ENCODE measurements at places on chromosomes 6 and 20. TPM values are rescaled to one million over a fixed set of nuclear protein-coding genes. Genes with fewer than 3 reads are reported as not detected.

DNA sequence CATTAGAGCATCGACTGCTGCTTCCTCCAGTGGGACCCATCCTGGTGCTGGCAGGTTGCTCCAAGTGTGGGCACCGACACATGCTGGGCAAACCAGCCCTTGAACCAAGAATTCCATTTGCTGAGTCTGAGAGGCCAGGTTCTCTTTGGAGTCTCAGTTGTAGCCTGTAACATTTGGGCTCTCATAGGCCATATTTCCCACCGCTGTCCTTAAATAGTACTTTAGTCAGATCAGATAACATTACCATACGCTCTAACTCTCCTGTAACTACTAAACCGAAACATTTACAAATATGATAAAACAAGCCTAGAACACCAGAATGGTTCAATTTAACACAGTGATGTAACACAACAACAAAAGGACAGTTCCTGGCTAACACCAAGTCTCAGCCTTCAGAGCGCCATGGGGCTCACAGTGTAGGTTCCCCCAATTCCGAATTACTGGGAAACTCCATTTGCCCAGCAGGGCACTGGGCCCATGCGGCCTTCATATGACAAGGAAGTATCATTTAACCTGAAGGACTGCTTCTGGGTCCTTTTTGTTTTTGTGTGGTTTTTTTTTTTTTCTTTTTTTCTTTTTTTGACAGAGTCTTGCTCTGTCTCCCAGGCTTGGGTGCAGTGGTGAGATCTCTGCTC, 28.4 kb upstream of the CD93 start:
- no peak for DNase-seq

DNA sequence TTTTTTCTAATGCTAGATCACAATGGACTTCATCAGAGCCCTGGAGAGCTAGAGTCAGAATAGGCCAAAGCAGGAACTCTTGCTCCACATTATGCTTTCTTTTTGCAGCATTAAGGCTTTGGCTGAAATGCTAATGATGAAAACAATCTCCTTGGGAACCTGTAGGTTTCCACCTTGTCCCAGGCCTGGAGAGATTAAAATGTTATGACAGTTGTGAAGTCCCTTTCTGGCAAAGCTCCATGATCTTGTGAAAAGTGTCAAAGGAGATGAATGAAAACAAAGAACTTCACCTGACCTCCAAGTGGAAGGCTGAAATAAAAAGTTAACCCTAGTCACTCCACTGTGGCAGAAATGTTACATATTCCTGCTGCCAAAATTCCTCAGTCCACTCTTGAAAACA, 64.0 kb upstream of the LRRC1 start:
- no peak for DNase-seq

GRCh38 chr20:31239139-31239538, 18.3 kb upstream of the DEFB115 start:
- no peak for DNase-seq

DNA sequence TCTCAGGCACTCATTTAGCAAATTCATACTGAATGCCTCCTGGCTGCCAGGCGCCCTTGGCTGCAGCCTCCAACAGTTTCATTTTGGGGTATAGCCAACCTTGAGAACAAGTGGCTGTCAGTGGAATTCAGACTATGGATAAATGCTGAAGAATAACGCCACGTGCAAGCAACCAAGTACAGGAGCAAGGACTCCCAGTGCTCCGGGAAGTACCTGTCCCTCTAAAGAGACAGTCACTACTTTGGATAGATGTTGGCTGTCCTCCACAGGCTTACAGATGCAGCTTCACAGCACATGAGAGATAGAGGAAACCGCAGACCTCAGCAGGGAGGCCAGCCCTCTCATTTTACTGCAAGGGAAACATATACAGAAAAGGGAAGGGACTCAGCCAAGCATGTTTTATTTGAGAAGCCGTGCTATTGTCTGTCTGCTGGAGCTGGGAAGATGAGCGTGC, 658.2 kb downstream of the PTPRT start:
- DNase-seq: no peak

- DNase-seq: no peak
These were observed 211.2 kb downstream of the C6orf118 start for GRCh38 chr6:165098165-165098564.

- DNase-seq: no peak
These were observed 75.1 kb downstream of the CDC40 start for GRCh38 chr6:110255211-110255750.

GRCh38 chr6:169863710-169864109, 112.3 kb downstream of the ERMARD start:
- no peak for DNase-seq

GRCh38 chr6:168299541-168300511, 19.8 kb downstream of the DACT2 start:
- DNase-seq: no peak

DNA sequence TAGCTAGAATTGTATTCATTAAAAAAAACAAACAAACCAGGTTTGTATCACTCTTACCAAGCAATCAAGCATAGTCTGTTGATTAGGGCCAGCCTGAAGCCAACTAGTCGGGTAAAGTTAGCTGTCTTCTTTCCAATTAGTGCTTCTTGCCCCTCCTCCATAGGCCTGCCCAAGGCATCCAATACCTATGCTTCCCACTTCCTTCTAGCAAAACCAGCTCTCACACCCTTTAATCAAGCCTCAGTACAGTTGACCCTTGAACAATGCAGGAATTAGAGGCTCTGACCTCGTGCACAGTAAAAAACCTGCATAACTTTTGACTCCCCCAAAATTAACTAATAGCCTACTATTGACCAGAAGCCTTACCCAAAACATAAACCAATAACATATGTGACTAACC, 119.1 kb upstream of the DTNBP1 start:
- DNase-seq: no peak

DNA sequence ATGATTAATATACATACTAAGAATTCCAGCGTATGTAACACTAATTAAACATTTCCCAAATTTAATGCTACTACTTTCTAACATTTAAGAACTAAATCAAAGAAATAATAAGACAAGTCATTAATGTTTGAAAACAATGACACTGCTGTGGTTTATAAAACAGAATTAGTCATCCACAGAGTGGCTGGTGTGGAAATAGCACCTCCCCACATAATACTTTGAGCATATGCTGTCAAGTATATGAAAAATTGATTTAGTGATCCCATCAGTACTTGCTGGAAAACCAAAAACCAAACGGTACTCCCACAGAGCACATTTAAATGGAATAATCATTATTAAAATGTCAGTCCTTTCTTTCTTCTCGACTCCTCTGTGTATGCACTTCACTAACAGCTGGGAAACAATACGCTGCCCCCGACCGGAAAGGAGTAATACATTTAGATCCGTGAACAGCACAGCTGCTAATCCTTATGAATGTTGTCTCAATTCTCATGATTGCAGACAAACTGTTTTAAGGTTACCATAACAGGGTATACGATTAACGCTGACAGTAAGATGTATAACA, 78.4 kb downstream of the PREP start:
- no peak for DNase-seq

- no peak for DNase-seq
These were observed 939 bp downstream of the DTNBP1 start for GRCh38 chr6:15661853-15662325.

- DNase-seq: no peak
These were observed 23.2 kb upstream of the TXNDC5 start for GRCh38 chr6:7933794-7934193.

DNA sequence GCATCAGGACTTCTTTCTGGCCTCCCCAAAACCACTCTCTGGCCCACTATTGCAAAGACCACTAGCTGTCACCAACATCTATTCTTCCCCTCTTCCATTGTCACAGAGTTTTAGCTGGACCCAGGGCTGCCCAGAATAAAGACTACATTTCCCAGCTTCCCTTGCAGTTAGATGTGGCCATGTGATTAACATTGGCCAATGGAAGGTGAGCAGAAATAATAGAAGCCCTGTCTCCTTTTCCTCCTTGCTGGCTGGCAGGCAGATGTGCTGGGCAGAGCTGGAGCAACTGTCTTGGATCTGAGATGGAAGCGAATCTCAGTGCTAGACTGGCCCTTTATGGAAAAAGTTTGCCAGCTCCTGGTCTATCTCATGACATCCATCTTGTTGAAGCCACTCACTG, 97.0 kb downstream of the KCNB1 start:
- DNase-seq: no peak

DNA sequence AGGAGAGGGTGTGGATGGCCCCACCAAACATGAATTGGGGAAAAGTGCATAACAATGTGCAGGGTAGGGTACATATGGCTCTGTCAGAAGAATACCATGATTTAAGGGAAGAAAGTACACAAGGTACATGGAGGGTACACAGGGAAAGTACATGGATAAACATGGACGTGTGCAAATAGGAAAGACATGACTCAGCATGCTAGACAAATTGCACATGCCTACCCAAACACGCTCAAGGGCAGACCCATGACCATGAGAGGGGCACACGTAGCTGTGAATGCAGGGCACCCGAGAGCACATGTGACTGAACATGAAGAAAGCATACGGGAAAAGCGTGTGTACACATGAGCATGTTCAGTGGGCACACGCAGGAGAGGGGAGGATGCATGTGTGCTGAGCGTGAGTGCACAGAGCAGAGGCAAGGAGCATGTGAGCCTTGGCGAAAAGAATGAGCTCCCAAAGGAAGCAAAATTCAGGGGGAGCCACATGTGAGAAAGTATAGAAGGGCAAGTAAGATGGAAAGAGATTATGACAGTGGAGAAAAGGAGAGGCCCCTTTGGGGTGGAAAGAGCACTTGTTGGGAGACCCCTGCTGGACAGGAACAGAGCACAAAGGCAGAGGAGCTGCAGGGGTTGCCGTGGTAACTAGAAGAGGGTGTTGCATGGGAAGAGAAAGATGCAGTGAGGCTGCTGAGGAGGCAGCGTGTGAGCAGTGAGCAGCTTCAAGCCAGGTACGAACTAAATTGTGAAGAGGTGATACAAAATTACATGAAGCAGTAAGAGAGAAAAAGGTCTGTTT, 17.8 kb downstream of the OR2H2 start:
- no peak for DNase-seq

DNA sequence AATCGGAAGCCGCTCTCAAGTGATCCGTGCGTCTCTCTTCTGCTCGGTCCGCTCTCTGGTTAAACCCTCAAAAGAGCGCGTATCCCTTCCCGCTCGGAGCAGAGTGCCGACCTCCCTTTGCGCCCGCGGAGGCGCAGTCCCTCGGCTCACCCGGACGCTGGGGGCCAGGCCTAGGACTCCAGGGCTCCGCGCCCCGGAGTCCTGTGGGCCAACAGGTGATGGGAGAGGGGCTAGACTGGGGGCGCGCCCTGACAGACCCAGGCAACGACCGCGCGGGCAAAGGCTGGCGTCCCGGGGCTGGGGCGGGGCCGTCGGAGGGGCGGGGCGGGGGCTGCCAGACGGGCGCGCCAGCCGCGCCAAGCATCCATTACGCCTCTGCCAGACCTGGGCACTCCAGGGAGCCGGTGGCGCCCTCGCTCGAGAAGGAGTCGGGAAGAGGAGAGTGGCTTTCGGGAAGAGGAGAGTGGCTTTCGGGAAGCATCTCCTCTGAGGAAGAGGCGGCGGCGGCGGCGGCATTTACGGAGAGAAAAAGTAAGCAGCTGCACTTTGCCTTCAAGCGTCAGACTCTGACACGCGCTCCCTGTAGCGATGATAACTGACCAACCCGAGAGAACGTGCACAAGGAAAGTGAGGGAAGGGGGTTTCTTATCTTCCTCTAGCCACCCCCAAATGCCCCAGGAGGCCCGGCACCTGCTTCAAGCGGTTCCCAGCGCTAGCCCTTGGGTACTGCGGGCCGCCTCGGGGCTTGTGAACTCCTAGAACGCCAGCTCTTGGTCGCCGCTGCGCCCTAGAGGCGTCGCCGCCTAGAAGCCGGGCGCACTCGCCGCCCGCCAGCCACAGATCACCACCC, 2.6 kb downstream of the EPHA7 start:
- no peak for DNase-seq

DNA sequence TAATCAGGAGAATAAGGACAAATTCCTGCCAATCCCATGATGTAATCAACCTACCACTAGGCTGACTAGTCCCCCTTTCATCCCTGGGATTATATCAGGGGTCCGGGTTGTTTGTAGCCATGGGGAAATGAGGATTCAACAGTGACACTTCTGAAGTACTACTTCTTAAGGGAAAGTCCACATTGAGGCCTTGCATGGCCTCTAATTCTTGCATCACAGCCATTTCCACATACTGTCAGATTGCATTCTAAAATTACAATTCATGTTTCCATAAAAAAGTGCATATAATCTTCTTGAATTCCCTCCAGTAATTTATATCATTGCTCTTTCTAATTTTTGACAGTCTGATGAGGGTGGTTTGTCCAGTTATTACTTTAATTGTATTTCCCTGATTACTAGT, 184.2 kb downstream of the PHF3 start:
- DNase-seq: no peak

- no peak for DNase-seq
These were observed 23.4 kb downstream of the PACSIN1 start for GRCh38 chr6:34489207-34489805.

GRCh38 chr6:121399966-121400365, 35.5 kb upstream of the GJA1 start:
- no peak for DNase-seq

DNA sequence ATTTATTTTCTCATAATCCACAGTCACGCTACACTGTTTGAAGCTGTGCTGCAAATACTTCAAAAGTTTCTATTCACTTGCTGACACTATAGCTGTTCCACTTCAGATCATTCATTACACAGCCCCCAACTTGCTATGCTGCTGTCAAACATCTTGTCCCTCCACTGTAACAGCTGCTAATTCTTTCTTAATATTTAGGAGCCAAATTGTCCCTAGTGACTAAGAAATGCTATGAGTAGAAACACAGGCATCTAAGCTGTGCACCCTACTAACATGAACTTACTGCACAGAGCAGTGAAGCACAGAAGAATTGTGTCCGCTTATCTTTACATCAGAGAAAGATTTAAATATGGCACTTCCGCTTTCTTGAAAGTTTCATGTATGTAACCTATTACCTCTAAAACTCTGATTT, 91.3 kb downstream of the PDE10A start:
- DNase-seq: no peak

- no peak for DNase-seq
These were observed 99.3 kb downstream of the GRM4 start for GRCh38 chr6:34046617-34047016.

DNA sequence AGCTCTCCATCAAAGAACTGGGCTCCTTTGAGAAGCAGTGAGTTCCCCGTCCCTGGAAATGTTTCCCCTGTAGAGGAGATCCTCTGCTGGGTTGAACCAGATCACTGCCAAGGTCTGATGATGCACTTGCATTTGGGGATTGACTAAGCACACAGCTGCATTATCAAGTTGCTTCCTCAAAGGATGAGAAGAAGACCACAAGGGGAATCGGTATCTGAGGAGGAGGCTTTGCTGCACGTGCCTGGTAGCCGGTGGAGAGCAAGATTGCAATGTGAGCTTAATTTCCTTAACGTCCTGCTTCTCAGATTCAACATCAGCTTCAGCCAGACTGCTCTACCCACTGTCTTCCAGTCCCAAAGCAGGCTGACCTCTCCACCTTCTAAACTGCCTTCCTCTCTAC, 128.8 kb upstream of the STMND1 start:
- DNase-seq: no peak

The GPLD1 gene
- total RNA-seq: 0.51 TPM

The CCN6 gene
- 1.4 TPM for total RNA-seq

The LHFPL5 gene
- total RNA-seq: 0.12 TPM

The HCK gene
- not detected for total RNA-seq

The CYP24A1 gene
- 0.80 TPM for total RNA-seq

The CD83 gene
- 7.1 TPM for total RNA-seq

The BHLHE23 gene
- not detected for total RNA-seq

The SIM1 gene
- total RNA-seq: 6.9 TPM

The CCND3 gene
- total RNA-seq: 54.2 TPM

The SNAP91 gene
- not detected for total RNA-seq

The SIGLEC1 gene
- total RNA-seq: not detected

The LST1 gene
- total RNA-seq: not detected

The ARFGEF3 gene
- 9.5 TPM for total RNA-seq
